ENCODE measurements at places on chromosomes 7 and 10.

DNA sequence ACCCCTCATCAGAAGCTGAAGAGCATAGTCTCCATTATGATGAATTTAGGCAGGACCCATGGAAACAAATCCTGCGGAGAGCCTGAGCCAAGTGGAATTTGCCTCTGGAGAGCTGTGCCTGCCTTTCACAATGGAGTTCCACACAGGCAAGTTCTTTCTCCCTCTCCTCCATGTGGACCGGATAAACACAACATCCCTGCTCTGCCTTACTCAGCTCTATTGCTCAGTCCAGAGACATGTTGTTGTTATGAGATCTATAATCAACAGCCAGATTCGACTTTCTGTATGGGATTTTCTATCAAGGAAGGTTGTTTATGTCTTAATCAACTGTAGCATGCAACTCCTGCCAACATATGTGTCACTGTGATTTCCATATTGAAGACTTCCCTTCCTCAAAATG, 59.5 kb upstream of the ELMO1 start:
- no peak for DNase-seq

DNA sequence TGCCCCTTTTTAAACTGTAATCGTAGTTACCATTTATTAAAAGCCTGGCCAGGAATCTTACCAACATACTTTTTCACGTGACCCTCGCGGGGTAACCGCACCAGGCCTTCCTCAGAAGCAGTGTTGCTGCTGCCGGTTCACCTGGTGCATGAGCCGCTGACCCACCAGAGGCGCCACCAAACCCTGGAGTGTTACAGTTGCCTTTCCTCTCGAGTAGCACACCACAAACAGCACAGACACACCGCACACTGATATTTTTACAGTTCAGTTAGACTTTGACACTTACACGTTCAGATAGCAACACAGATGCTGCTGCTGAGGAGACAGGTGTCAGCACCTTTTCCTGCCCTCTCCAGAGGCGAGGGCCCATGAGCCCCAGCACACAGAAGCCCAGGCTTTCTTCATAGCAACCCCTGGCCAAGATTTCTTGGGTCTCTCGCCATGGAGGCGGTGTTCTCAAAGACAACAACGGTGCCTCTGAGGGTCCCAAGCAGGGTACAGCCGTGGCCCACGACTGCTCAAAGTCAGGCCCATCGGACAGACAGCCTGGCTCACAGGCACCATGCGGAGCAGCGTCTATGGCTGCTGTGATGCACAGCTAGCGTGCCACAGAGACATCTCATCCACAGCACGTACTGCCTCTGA, 123.1 kb downstream of the DIP2C start:
- no peak for DNase-seq

DNA sequence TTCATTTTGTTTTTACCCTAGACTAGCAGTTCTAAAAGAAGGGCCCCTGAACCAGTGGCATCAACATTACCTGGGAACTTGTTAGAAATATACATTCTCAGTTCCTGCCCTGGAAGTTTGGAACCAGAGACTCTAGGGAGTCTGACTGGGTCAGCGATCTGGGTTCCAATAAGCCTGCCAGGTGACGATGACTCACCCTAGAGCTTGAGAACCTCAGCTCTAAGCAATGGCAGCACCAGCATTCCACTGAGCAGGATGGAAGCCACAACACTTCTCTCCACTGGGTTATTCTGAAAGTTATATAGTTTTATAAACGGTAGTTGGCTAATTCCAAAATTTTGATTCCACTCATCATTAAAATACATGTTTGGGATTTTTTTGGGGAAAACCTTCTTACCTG, 97.0 kb upstream of the AMPH start:
- DNase-seq, result no peak

GRCh38 chr10:21919117-21919516, 84.4 kb downstream of the DNAJC1 start:
- DNase-seq, result no peak

- no peak for DNase-seq
Measured at GRCh38 chr7:106358103-106358663, 73.4 kb upstream of the NAMPT start.

GRCh38 chr10:80055760-80056159, 22.7 kb upstream of the TMEM254 start:
- no peak for DNase-seq

DNA sequence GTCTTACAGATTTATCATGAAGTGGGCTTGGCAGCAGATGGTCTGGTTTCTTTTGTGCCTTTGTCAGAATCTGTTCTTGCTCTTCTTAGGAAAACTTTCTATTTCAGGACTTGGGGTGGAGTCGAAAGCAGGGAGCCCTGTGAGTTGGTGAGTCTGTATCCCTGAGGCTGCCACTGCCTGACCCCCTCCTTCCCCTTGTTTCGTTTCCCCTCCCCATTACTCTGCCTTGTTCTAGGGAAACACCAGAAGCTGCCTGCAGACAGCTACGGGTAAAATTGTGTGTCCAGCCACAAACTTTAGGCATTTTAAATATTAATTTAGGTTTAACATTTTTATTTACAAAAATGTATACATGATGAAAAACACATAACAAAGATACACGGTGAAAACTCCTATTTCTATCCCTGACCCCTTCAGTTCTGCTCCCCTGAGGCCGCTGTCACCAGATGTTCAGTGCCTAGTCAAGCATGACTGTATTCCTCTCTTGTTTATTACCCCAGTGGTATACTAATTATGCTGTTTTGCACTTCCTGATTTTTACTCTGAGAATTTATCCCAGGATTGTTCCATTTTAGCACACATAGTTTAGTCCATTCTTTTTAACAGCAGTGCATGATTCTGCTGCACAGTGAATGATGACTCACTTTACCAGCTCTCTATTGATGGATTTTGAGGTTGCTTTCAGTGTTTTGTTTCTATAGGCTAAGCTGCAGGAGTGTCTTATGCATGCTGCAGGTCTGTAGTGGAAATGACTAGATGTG, 9.1 kb downstream of the TSPAN14 start:
- DNase-seq, result no peak

Measured in stimulated activated naive CD8-positive, alpha-beta T cell treated with anti-CD3 and anti-CD28 coated beads, Interleukin-15, amount 100 ng/mL, for 72 hours (primary cell).